ENCODE measurements at places on chromosomes 1 and 21.

DNA sequence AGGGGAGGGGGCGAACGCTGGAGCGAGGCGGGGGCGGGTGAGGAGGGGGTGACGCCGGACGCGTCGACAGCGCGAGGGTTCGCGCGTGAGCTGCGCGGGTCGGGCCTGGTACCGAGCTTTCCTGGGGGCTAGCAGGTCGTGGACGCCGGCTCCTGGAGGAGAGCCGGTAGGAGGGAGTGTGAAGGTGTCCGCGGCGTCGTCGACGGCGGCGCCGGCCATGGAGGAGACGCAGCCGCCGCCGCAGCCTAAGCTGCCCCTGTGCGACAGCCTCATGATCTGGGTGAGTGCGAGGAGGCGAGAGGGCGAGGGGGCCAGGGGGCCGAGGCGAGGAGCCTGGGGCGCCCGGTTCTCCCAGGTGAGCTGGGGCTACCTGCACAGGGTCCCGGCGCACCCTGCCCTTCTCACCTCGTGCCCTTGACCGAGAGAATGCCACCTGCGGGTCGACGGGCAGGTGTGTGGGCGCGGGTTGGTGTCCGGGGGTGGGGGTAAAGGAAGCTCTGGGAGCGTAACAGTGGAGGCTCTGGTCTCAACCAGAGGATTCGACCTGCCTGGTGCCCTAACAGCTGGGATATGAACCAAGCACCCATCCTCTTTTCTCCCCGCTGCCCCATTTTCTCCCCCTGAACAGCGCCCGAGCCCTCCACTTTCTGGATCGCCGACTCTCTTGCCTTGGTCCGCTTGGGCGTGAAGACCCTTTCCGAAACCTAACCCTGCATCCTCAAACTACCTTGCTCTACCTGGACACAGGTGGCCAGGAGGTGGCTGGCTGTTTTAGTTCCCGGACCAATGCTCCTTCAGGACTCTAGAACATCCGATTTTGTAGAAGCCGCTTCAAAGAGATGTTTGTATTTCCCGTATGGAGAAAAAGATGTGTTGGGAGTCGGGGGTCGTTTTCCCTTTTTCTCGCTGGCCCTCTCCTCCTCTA, at the start of gene HOOK1:
TSS of gene HOOK1 (plus strand) at position 49 of the 925 bp plus-strand sequence. CDS start at position 218, 169 bp downstream.
- no peak for DNase-seq

- DNase-seq = no peak
Measured at GRCh38 chr1:12047120-12047876, 15.8 kb upstream of the TNFRSF8 start.

DNA sequence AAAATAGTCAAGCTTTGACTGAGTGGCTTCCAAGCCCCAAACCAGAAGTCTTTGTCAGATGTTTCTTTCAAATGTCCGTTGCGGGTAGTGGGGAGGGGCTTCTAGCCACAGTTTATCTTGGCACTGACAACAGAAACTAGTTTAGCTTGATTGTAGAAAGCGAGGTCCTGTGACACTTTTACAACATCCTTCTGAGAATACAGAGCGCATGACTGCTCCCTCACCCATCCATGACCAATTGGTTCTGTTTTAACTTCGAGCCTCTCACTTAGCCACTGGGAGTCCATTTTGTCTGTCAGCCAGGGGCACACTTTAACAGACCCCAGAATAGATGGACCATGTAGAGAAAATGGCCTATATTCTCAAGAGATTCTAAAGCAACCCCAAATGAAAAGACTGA, 199.2 kb upstream of the ST6GALNAC5 start:
- DNase-seq = no peak

DNA sequence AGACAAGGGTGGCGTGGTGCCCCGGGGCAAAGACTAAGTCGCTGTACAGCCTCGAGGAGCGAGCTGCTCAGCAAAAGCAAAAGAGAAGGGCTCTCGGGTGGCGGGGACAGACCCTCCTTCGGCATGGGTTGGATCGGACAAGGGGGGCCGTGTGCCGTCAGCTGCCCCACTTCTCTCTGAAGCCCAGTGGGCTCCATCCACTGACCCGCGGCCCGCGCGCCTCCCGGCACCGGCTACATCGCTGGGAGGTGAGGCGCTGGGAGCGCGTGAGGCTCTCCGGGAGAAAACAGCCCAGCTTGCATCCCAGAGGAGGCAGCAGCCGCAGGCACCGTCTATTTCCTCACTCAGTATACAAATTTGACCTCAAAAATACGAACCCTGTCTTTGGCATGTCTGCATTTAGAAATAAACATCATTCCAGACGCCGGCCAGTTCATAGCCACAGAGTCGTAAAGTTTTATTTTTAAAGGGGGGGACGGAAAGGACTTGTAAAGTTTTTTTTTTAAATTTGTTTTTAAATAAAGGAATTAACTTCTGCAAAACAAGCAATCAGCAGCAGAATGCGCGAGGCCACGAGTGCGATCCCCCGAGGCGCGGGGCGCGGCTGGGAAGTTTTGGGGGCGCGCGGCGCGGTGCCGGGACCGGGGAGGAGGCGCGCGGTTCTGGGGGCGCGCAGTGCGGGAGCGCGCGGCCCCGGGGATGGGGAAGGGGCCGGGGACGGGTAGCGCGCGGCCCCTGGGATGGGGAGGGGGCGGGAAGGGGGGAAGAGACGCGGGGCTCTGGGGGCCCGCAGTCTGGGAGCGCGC, 689 bp upstream of the GPR137B start:
- no peak for DNase-seq

DNA sequence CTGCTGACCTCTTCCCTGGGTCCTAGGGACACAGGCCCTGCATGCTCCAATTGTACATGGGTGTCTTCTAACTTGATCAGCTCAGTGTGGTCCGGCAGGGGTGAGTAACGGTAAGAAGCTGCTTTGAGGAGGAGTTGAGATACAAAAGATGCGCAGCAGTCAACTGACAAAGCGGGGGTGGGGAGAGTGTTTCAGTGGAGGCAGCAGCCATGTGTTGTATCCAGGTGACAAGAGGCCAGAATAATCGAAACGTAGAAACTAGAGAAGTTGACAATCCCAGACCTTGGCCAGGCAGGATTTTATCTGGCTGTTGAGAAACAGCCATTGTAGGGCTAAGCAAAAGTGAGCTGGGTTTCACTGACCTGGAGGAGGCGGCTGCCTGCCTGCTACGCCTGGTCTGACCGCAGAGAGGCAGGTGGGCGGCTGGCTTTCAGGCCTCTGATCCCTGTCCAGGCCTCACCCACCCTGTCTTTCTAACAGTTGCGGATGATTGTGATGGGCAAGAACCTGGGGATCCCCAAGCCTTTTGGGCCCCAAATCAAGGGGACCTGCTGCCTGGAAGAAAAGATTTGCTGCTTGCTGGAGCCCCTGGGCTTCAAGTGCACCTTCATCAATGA, 28.8 kb downstream of the PADI6 start:
- DNase-seq = no peak

DNA sequence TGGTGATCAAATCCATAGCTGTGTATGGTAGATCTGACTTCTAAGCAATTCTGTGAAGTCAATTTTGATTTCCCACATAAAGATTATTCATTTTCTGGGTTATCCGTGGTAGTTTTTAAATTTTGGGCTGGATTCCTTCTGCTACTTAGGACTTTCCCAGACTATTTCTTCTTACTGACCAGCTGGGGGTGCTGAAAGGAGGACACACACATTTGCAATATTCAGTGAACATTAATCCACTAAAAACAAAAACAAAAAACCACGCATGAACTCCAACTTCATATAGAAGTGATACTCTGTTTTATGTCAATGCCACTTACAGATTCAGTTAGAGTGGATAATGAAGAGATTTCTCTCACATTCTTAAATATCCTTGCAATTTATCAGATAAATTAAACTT, 105.4 kb downstream of the KCTD3 start:
- no peak for DNase-seq

GRCh38 chr21:42002421-42002958, 7.7 kb downstream of the ZBTB21 start:
- no peak for DNase-seq

DNA sequence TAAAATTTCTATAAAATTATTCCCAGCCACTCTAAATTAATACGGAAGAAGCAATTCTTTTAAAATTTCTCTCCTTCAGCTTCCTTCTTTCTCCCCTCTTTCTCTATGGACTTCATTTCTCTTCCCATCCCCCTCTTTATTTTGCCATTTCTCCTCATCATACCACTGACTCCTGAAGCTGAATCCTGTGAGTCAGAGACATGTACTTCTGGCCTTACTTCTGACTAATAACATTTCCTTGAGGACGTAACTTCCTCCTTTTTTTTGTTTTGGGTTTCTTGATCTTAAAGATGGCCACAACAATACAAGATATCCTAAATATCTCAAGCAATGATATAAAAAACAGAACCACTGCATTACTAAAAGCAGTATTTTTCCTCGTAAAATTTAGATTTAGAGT, 63.6 kb upstream of the DENND1B start:
- DNase-seq = no peak

DNA sequence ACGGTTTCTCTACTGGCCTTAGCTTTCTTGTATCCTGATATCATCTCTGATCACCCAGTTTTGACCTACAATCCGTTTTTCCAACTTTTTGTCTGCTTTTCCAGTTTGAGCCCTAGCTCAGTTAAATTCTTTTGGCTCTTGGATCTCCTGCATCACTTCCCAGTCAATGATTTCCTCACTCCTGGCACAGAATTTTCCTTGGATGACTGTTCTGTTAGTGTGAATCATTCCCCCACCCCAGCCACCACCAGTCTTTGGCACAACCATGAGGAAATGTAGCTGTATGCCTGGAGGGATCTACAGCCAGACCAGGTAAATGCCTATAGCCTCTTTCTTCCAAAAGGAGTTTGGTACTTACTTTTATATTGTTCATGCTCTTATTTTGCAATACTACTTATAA, 187.2 kb upstream of the PTGFR start:
- no peak for DNase-seq

GRCh38 chr1:160432371-160432786, 32.0 kb downstream of the VANGL2 start:
- DNase-seq = no peak

DNA sequence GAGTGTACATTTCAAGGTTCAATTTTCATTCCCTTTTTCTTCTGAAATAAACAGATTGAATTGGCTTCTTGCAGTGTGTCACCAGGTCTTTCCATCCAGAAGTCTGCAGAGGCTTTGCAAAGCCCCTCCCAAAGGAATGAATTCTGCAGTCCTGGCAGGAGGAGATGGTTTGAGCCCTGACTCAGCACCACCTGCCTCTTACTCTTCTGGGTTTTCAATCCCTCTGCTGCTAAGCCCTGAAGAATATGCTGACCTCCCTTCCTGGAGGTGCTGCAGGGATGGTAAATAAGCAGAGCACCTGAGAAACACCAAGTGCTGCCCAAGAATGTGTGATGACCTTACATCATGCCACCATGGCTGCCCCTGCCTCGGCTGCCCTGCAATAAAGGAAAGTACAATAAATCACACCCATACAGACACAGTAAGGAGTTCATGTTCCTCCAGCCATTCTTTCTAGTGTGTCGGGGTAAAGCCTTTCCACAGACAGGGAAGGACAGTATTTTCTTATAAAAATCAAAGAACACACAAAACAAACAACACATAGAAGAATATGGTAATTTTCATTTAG, 209.2 kb downstream of the ZNF326 start:
- no peak for DNase-seq

DNA sequence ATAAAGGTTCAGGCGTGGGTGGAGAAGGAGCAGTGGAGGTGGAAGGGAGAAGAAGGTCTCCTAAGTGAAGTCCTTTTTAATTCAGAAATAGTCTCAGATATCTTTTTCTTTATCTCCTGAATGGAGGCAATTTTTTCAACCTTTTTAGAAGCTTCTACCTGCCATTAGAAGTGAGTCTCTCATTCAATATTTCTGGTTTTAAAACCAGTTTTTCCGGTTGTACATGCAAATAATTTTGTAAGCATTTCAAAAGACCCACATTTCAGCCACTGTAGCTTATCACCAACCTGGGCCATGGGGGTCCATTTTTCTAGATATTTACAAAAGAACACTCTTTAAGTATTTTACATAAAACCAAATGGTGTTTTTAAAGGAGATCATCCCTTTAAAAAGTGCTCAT, 1280.2 kb downstream of the NCAM2 start:
- no peak for DNase-seq

DNA sequence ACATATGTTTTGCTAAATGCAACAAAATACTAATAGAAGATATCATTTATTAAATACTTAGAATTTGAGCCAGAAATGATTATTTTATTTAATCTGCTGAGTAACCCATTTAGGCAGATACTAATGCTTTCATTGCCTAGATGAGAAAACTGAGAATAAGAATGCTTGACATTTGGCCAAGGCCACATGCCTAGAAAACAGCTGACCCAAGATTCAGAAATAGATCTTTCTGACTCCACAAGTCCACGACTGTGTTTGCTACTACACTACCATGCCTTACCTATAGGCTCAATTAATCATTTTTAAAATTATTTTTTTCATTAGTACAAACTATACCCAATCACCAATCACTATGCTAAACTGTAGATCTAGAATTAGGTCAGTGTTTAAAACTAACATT, 129.7 kb downstream of the ATP1B1 start:
- no peak for DNase-seq

- DNase-seq = no peak
Measured at GRCh38 chr1:104132382-104132973, 382.8 kb downstream of the AMY1C start.

- no peak for DNase-seq
Measured at GRCh38 chr1:97923811-97924210, 3.0 kb upstream of the DPYD start.

DNA sequence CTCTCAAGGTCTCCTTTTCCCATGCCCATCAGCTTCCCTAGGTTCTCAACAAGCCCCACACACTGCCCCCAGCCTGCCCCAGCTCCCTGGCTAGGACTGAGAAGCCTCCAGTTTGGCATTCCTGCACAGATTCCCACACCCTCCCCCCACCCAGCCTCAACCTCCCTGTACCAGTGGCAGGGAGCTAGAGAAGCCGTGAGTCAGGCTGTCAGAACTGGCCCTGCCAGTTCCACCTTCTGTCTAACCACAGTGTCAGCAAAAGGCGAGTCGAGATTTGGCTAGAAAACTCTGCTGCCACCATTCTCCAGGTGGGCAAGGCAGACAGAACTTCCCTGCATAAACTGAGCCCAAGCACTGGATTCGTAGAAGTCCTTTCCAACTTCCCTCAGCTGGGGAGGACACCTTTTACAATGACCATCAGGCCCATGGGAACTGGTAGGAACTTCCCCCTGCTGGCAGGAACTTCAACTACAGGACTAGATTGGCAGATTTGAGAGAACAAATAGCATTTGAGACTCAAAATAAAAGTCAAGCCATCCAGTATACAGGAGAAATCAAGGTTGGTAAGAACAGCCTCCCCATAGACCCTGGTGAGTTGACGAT, 31.0 kb downstream of the TNNT2 start:
- no peak for DNase-seq

DNA sequence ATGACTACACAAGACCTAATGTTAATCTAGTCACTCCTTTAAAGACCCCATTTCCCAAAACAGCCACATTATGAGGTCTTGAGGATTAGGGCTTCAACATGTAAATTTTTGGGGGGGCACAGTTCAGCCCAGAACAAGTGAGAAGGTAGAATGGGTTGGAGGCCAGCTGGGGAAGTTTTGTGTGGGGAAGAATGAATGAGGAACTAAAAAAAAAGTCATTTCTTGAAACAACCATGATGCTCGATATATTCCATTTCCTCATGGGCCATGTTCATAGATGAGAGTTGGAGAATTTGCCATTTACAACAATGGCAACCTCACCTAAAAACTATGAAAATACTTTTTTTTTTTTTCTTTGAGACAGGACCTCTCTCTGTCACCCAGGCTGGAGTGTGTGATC, 14.5 kb downstream of the NLRP3 start:
- DNase-seq = no peak

Data from cortex of kidney (tissue), 1 donor.